ENCODE measurements at places on chromosomes 1 and 21.

DNA sequence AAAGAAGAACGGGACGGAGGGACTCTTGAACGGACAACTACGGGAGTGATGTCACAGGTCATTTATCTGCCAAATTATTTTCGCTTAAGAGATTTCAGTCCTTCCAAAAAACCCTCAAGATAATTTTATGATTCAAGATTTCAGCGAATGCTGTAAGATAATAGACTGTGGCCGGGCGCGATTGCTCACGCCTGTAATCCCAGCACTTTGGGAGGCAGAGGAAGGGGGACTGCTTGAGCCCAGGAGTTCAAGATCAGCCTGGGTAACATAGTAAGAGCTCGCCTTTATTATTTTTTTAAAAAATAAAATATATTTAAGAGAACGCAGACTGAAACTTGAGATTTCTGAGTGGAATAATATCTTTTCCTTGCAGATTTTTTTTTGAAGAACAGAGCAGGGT lies 609 bp downstream of the RWDD2B start:
- DNase-seq = no peak

DNA sequence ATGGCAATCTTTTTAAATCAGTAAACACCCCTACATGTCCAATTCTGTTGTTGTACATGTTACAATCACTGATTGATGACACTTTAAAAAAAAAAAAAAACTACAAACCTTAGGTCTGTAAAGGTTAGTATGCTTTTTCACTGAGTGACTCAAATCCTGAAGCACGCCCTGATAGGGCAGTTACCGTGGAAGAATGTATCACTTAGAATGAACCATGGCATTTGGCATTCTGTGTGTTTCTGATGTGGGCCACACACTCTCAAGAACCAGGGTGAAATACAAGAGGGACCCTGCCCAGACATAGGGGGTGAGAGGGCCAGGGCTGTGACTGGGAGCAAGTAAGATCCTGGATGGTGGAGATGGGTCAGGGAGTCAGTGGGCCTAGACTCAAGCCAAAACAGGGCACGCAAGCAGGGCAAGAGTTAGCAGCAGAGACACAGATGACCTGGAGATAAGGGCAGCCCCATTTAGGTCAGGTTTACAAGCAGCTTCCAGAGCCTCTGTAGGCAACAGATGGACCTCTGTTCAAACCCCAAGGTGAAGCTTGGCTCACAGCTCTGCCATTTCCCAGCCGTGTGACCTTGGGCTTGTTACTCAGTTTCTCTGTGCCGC lies 47.6 kb upstream of the DMRTB1 start:
- DNase-seq = no peak

GRCh38 chr1:162384116-162384515 lies 2.6 kb downstream of the C1orf226 start:
- DNase-seq = no peak

GRCh38 chr1:112524251-112524650 lies 15.5 kb downstream of the WNT2B start:
- DNase-seq = no peak

GRCh38 chr1:247746391-247746935 lies 1.5 kb downstream of the OR14A2 start:
- no peak for DNase-seq

DNA sequence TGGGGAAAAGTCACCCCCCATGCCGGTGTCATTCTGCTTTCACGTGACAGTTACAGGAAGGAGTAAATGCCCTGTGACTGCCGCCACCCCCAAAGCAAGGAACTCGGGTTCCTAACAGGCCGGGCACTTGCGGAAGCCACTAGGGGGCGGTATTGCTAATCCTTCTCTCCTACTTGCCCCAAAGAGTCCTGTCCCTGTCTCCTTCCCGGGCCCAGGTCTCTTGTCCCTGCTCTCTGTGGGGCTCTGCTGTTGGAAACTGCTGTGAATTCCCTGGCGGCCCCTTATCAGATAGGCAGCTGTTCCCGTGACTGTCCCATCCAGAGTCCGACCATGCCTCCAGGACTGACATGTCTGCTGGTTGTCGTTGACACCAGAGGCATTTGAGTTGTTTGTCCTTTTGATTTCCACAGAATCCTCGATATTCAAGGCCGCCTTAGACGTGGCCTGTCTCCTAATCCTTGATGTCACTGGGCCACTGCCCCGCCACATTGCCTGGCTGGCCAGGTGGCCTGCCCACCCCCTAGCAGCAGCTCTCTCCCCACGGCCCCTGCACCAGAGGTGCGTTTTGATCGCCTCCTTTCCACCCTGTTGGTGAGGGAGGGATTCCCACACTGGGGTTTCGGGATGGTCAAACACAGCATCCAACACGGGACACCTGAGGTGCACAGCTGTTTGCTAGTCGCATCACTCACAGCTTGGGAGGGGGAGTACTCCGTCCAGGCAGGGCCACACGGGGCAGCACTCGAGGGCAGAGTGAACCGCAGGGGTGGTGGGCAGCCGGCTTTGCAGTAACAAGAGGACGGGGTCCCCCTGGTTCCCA lies 37.3 kb downstream of the CHAF1B start:
- no peak for DNase-seq

DNA sequence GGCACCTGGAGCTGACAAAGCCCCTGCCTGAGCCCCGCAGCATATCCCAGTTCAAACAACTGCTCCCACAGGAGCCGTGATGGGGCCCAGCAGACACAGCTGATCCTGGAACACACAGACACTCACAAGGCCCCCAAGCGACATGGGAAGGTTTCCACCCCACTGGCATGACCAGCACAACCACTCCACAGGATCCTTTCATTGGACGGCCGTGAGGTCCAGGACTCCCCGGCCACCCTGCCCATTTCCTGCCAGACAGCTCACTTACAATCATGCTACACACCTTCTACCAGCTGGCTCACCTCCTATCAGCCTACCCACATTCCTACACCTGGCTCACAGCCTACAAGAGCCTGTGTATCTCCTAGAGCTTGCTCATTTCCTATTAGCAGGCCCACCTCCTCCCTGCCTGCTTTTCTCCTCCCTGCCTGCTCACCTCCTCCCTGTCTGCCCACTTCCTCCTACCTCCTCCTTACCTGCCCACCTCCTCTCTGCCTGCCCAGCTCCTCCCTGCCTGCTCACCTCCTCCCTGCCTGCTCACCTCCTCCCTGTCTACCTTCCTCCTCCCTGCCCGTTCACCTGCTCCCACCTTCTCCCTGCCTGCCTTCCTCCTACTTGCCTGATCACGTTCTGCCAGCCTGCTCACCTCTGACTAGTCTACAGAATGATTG lies 73.9 kb downstream of the MATN1 start:
- DNase-seq = no peak

- DNase-seq = no peak
These were observed 108.2 kb downstream of the MRPS6 start for GRCh38 chr21:34181431-34182039.

GRCh38 chr1:47729685-47730084 lies 267.5 kb downstream of the TRABD2B start:
- DNase-seq = no peak

- no peak for DNase-seq
These were observed 6.7 kb downstream of the LSS start for GRCh38 chr21:46221664-46222435.

GRCh38 chr1:247542811-247543210 lies 6.1 kb upstream of the GCSAML start:
- no peak for DNase-seq

- no peak for DNase-seq
These were observed 8.7 kb downstream of the IL12RB2 start for GRCh38 chr1:67316180-67316902.

DNA sequence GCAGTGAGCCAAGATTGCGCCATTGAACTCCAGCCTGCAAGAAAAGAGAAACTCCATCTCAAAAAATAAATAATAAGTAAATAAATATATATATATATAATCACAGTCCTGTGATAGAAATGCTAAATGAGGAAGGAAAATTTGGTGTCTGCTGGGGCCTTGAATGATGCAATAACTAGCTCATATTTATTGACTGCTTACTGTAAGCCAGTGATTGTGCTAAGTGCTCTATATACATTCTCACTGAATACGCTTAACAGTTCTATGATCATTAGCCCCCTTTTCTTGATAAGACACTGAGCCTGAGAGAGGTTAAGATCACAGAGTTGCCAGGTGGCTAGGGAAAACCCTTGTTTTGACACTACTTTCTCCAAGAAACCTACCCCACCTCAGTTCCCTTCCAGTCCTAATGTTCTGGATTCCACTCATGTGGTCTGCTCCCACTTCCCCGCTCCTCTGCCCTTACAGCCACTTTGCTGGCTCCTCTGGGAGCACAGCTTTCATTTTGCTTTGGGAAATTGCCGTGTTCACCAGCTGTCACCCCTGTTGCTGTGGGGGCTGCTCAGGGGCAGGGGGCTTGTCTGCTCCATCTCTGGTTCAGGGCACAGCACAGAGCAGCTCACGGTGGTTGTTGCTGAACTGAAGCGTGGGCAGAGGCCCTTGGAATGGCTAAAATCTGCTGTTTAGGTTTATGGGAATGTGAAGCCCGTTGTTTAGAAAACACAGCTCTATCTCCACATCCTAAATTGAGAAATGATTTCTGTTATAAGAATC lies 2.5 kb upstream of the BMP8A start:
- DNase-seq = no peak

DNA sequence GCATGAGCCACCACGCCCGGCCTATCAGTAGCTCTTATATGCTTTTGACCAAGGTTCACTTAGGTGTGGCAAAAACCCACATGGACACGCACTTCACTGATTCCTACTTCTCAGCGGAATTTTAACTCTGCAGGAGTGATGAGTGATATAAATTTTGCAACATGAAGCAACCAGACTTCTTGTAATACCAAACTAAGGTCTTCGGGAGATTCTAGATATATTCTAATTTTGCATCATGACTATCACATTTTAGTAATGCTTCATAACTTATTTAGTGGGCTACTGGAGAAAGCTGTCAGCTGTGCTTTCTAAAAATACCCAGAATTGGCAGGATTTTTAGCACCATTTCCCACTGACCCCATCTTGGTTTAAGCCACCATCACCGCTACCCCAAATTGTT lies 27.8 kb downstream of the RHCE start:
- DNase-seq = no peak

GRCh38 chr1:180231506-180231921 lies 1.4 kb downstream of the LHX4 start:
- no peak for DNase-seq

GRCh38 chr1:94864821-94865220 lies 44.7 kb downstream of the SLC44A3 start:
- no peak for DNase-seq

DNA sequence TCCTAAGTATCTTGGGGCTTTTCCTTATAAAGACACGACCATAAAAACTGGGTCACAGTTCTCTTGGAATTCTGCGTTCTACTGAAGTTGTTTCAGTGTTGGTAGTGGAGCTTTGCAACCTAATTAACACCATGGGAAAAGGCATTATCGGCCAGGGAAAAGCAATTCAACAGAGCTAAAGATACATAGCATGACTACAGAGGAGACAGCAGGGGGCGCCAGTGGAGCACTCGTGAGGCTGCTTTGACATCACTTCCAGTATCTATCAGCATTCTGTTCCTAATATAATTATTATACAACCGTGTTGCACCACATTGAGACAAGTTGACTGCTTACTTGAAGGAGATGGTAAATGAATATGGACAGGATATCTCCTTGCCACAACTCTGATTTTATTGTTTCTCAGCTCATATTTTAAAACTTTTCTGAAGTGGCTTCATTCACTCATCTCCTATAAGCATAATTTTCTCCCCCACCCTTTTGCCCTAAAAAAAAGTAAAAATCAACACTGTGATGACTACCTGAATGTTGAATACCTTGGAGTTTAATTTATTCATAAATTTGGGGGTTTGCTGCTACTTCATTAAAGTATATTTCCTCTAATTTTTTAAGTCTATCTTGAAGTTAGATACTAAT lies 39.4 kb downstream of the ZP4 start:
- DNase-seq = peak; percentile 18

DNA sequence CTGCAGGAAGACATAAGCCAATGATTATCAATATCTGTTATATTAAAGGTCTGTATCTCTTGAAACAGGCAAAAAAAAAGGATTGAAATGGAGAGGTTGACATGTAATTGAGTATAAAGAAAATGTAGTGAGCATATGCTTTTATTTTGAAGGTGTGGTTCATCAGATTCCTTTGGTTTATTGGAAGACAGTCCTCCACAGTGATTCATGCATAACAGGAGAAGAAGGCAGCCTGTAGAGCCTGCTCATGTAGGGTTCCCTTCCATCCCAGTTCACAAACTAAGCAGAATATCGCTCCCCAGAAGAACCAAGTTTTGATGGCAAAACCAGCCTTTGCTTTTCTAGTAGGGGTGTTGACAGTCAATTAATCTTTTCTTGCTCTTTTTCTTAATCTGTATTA lies 1016.8 kb upstream of the ADGRL4 start:
- DNase-seq = no peak

DNA sequence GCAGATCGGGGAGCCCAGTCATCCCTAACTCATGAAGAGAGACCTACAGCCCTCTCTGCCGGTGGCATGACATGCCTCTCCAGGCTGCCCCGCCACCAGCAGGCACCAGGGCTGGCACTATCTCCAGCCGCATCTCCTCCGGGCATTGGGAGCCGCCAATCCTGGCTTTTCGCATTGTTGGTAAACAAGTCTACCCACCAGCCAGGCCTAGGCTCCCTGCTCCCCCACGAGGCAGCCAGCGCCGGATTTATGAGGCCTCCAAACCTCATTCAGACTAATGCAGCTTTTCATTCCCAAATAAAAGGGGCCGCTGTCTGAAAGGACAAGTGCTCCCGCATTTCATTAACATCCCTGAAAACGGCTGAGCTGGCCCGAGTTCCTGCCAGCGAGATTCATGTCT lies 3.4 kb upstream of the GRIK3 start:
- no peak for DNase-seq

DNA sequence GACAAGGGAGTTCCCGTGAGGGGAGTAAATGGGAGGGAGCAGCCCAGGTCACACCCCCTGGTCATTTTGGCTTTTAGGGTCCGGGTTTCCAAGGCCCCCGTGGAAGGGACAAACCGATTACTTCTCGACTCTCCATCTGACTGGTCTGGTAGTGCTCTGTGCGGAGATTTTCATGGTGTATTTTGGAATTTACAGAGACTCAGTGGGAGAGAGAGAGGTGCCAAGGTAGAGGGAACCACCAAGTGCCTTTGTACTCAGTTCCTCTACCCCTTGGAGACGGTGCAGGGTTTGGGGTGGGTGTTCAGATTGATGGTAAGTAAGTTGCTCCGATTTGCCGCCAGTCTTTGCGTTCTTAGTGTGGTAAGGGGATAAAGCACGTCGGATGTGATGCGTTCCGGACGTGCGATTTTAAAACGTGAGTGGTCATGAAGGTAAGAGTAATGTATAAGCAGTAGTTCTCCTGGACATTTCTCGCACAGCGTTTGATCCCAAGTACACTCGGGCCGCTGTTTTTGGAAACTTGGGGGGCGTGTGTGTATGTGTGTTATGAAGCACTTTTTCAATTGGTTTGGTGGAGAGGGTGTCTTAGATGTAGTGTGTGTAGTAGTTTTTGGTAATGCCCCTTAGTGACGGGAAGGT lies 682 bp downstream of the SUCO start:
- no peak for DNase-seq
